AG04449 (cell line): ENCODE measurements at places on chromosomes 13 and 19.
A peak's percentile ranks its signal among the peaks of the same experiment; 100 is the strongest.

DNA sequence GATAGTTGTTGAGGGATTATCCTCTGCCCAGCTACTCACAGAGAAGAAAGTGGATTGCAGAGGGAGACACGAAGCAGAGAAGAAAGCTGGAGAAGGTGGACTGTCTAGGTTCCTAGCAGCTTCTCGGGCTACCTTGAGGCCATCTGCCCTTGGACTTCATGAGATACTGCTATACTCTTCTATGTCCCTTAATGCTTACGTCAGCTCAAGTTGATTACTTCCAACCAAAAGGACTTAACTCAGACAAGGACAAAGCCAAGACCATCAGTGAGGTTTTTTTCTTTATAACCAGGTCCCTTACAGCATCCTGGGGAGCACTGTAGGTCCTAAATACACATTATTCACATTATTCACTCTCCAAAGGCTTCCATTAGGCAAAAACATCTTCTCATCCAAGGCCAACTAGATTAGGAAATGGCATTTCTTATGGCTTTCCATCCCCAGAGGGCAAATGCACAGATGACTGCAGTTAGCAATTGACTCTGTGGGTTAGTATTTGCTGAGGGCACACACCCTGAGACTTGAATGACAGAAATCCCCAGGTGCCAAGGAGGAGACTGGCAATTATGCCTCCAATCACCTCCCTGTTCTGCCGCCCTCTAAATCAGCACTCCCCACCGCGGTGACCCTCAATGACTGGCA is 4.1 kb upstream of the UBE2L5 start:
- no peak for DNase-seq

DNA sequence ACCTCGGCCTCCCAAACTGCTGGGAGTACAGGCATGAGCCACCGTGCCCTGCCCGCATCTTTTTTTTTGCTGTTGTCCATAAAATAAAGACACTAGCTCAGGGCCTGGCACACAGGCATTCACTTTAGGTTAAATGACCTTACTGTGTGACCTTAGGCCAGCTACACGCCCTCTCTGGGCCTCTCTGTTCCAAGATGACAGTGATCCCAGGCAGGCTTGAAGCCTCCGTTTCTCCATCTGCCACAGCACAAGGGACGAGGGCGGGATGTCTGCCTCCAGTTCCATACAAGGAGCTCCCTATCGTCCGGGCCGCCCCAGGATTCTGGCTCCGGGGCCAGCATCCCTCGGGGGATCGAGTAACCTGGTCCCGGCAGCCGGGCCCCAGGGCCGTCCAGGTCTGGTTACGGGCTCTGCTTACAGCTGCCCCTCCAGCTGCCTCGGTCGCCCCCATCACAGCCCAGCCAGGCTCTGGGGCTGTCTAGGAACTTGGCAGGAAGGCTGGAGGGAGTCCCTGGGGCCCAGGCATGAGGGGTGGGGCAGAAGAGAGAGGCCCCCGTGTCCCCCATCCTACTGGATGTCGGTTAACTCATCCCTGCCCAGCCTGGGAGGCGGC is 11.9 kb upstream of the SEMA6B start:
- no peak for DNase-seq

DNA sequence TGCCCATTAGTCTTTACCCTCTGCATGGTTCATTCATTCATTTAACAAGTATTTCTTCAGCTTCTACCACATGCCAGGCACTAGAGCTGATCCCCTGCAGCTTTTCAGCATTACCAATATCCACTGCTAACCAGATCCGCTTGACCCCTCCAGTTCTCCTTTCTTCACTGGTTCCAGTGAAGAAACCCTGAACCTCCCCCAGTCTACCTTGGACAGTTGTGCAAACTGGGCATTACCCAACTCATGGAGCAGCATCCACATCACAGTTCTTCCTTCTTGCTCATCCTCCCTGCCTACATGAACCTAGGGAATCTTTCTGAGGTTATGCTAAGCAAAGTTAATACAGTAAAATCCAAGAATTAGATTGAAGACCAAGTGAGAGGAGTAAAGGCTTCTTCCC is 78.7 kb upstream of the SERP2 start:
- no peak for DNase-seq

- DNase-seq = no peak
These were observed 3.7 kb downstream of the SLC25A42 start for GRCh38 chr19:19067276-19068072.

DNA sequence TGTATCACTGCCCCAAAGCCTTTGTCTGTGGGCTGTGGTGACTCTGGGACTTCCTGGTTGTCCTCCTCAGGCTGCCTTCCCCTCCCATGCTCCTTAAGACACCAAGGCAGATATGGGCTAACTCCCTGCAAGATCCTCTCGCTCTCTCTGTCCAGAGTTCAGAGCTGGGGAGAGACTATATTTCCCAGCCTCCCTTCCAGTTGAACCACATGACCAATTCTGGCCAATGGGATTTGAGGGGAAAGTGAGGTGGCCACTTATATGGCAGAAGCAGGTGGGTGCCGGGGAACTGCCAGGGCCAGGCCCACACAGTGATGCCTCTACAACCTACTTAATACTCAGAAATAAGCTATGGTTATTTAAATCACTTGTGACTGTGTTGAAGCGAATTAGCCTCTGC is 16.2 kb upstream of the ANGPTL8 start:
- DNase-seq = no peak

DNA sequence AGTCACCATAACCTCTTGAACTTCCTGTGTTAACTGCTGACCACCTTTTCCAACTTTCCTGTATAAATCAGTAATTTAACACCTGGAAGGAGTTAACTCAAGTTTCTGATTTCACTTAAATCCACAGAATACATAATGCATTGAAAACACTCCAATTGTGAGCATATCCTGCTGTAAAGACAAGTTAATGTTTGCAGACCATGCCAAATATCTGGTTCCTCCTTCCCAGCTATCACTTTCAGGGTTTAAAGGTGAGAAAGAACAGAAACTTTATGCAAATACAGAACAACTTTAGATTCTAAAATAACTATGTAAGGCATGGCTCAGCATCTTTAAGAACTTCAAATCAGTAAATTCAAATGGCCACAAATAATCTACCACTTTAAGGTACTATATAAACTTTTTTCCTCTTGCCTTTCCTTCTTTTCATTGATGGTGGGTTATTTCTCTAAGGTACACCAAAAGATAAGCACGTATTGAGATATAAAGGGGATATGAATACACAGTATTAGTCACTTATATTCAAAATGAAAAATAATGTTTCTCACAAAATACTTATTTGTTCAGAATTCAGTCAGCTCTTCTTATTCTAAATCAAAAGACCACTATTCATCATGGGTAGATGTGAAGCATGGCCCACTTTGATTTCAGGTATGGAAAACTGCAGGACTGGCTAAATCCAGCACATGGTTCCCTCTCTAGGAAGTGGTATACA is 6.6 kb upstream of the TPTE2 start:
- no peak for DNase-seq

DNA sequence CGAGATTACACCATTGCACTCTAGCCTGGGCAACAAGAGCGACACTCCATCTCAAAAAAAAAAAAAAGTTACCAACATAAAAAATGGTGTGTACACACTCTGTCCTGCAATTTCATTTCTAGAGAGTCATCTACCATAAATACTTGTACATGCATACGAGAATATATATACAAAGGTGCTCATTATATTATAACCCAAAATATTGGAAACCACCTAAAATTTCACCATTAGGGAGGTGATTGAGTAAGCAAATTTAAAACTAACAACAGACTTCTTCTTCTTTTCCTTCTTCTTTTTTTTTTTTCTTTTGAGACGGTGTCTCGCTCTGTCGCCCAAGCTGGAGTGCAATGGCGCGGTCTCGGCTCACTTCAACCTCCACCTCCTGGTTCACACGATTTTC is 7.4 kb upstream of the C5AR1 start:
- DNase-seq = no peak

GRCh38 chr13:24511019-24511815 is 1.4 kb downstream of the PARP4 start:
- peak; percentile 54 for DNase-seq

GRCh38 chr13:51607165-51607564 is 22.9 kb downstream of the WDFY2 start:
- DNase-seq = no peak

DNA sequence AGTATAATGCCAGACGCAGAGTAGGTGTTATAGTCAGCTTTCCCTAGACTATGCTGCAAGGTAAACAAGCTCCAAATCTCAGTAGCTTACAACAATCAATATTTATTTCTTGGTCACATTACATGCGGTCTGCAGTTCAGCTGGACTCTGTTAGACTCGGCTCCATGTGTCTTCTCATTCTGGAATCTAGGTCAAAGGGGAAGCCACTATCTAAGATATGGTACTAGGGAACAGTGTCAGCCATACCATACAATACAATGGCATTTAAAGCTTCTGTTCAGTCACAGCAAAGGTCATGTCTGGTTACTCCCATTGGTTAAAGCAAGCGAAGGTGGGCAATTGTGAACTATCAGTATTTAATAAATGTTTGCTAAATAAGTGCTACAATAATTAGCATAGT is 65.3 kb upstream of the SERTM1 start:
- no peak for DNase-seq

DNA sequence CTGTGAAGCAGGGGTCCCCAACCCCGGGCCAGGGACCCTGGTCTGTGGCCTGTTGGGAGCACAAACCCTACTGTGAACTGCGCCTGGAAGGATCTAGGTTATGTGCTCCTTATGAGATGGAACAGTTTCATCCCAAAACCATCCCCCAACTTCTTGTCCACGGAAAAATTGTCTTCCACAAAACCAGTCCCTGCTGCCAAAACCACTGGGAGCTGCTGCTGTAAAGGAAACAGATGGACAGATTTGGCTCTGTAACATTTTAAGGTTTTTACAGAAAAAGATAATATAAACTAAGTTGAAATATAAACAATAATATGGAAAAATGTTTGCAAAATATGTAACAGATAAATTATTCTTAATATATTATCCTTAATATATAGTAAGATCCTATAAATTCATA is 73.7 kb downstream of the COG6 start:
- no peak for DNase-seq

DNA sequence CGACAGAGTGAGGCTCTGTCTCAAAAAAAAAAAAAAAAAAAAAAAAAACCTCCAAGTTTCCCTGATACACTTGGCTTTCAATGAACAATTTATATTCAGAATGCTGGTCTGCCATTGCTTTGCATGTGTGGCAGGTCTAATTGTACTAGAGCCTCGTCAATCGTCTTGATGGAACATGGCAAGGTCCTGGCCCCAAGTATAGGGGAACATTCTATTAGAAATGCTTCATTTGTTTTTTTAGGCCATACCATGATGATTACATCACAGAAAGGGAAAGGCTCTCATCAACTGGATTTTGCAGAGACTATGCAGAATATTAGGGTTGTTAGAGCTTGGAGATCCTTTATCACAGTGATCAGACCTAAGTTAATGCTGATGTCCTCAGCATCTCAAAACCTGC is 28.0 kb downstream of the SPRY2 start:
- no peak for DNase-seq

DNA sequence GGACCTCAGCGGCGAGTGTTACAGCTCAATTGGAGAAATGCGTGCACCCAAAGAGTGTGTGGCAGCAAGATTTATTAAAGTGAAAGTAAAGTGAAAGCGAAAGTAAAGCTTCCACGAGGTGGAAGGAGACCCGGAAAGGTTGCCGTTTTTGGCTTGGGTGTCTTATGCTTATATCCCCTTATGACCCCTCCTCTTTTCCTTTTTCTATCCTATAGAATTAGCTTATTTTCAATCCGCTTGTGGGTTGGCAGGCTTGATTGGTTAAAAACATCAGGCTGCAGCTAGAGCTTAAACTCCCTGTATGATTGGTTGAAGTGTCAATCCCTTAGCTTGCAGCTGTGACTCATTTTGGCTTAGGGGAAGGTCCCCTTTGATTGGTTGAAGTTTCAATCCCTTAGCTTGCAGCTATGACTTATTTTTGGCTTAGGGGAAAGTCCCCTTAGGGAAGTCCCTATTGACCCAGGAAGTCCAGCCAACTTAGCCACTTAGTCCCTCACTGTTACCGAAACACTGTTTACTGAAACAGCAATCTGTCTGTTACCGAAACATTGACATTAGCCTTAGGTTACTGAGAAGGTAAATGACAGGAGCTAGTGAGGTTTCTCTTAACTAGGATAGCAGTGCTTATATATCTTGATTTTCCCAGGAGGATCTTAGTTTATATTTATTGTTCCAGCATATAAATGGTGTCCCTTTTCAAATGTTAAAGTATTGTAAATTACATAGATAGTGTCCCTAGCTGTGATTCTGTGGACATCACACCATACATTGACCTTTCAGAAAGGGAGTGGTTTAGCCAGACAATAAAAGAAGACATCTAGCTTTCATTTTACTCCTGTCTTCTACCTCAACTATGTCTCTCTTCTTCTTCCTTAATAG is 575.8 kb downstream of the DACH1 start:
- DNase-seq = no peak

- DNase-seq = no peak
These were observed 6.2 kb downstream of the PEAK3 start for GRCh38 chr19:2275588-2276428.

- no peak for DNase-seq
These were observed 194.7 kb downstream of the B3GLCT start for GRCh38 chr13:31394506-31394905.

- no peak for DNase-seq
These were observed 1487.7 kb downstream of the EFNB2 start for GRCh38 chr13:105047676-105048295.

- no peak for DNase-seq
These were observed at the start of gene CLIP3 for GRCh38 chr19:36032251-36033104. CLIP3 (minus strand) TSS chr19:36032873; CDS start chr19:36032357, 516 bp downstream.

GRCh38 chr13:71770710-71771109 is 96.3 kb downstream of the DACH1 start:
- DNase-seq = no peak

GRCh38 chr13:56773148-56773547 is 367.6 kb upstream of the PRR20A start:
- DNase-seq = no peak
